ENCODE measurements at places on chromosomes 7 and 10. TPM values are rescaled to one million over a fixed set of nuclear protein-coding genes. Genes with fewer than 3 reads are reported as not detected.

NANOS1 gene
- polyA plus RNA-seq = 0.29 TPM

RELN gene
- polyA plus RNA-seq = 0.22 TPM

GRCh38 chr10:132942101-132943057 lies at the start of gene CFAP46:
Gene CFAP46 (minus strand): TSS chr10:132942570. CDS start chr10:132942484, 86 bp downstream.
- no peak within 1 kb of the TSS for H3K27ac ChIP-seq
- no peaks in the 10 kb centered on the region for H3K27me3 ChIP-seq
- peak; percentile 39 for DNase-seq
- H3K4me3 ChIP-seq = peak within 1 kb of the TSS; percentile 49
- no peaks in the 10 kb centered on the region for H3K36me3 ChIP-seq

DNA sequence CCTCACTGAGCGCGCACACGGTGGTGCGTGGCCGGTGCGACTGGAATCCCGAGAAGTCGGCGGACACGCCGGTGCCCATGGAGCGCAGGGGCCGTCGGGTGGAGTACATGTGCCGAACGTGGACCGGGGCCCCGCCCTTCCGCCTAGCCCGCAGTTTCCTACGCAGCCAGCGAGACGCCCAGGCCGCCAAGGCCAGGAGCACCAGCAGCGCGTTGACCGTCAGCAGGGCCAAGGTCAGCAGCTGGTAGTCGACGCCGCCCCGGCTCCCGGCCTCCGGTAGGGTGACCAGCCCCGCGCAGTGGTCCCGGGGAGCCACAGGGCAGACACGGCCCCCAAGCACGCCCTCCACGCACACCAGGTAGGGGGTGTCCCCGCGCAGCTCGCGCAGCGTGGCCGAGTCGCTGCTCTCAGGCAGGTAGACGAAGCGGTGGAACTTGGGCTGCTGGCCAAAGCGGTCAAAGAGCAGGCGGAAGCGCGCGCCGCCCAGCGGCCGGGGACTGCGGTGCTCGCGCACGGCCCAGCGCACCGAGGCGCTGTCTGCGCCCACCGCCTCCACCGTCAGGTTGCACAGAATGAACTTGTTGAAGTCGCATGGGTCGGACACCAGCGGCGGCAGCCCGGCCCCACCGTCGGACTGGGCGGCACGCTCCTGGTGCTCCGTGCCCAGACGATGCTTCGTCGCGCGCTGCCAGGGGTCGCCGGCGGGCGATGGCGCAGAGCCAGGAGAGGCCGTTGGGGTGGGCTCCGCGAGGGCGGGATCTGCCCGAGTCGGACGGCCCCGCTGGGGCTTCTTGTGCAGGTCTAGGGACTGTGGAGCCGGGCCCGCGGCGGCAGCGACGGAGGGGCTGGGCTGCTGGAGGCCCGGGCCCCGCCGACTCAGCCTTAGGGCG lies 2.2 kb downstream of the TRIL start:
- peak; percentile 57 for DNase-seq
- H3K36me3 ChIP-seq = no peaks in the 10 kb centered on the region
- H3K4me3 ChIP-seq = peak overlapping the region; percentile 13

DNA sequence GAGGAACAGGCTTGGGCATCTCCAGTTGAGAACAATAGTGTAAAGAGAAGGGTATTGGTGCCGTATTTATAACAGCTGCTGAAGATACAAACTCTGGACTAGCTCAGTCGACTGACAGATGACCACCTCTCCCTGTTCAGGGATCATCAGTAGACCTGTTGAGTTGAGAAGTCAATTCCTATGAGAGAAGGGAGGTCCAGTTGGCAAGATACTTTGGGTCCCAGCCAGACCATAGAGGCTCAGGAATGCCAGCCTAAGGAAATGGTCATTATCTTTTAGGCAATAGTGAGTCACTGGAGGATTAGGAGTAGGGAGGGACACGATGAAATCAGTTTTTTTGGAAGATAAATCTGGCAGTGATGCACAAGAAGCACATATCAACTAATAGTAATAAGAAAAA lies 202.9 kb downstream of the TRIL start:
- no peaks in the 10 kb centered on the region for H3K27me3 ChIP-seq
- DNase-seq = no peak
- H3K27ac ChIP-seq = no peak overlapping the region

DNA sequence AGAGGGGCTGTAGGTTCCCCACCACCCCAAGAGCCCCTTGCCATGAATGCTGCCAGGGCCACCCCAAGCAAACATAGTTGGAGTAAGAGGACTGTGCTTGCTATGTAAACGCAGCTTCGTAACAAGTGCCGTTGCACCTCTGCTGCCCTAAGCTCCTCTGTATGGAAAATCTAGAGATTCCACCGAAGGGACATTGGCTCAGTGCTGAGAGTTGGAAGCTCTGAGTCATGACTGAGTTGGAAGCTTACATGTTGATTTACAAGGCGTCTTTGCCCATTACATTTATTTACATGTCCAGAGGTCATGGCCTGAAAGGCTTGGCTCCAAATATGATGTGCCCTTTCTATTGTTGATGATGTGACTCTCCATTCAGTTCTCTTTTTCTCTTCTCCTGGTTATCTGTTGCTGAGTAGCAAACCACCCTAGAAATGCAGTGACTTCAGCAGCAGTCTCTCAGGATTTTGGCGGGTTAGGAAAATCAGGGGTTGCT lies 233.1 kb upstream of the TCF7L2 start:
- no peaks in the 10 kb centered on the region for H3K4me1 ChIP-seq
- H3K27ac ChIP-seq = no peak overlapping the region
- peak; percentile 85 for DNase-seq
- H3K4me3 ChIP-seq = no peak overlapping the region
